ENCODE measurements at places on chromosomes 16 and 17.

DNA sequence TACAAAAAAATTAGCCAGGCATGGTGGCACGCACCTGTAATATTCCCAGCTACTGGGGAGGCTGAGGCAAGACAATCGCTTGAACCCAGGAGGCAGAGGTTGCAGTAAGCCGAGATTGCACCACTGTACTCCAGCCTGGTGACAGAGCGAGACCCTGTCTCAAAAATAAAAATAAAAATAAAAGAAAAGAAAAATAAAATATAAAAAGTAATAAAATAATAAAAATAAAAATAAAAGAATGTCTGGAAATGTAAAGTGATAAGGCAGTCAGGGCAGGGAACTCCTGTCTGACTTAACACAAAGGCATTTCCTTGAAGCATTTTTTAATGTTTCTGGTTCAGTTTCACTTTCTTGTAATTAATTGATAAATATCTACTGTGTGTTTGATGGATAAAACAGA lies 34.7 kb upstream of the DNAJA2 start:
- DNase-seq, result no peak

- no peak for DNase-seq
These were observed 193.1 kb upstream of the IRX6 start for GRCh38 chr16:55130911-55131310.

DNA sequence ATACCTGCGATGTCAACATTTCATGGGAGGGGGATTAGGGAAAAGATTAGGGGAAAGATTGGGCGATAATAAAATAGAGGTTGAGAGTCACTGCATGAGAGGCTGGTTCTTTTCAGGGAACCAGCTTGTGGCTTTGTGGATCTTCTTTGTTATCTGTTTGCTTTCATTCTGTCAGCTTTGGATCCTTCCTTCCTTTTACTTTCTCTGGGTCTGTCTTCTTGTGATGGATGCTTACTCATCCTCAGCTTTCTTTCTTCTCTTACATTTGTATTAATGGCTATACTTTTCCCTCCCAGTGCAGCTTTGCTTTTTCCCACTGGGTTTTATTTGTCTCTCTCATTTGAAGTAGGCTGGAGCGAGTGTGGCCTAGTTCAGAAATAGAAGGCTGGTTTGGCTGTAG lies 47.1 kb downstream of the RPTOR start:
- no peak for DNase-seq

DNA sequence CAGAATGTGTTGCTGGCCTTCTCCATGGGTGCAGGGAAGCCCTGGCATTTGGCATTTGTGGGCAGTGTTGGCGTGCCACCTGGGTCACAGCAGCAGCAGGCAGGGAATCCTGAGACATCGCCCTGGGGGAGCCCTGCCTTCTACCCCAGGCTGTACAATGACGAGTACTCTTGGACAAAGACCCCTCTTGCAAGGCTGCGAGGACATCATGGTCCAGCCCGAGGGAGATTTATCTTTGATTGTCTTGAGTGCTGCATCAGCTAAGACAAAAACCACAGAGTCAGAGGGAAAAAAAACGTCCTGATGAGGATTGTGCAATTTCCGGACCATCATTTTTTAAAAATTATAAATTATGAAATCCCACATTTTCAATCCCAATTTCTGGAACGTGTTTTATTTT lies 3.7 kb downstream of the CRISPLD2 start:
- DNase-seq, result no peak

DNA sequence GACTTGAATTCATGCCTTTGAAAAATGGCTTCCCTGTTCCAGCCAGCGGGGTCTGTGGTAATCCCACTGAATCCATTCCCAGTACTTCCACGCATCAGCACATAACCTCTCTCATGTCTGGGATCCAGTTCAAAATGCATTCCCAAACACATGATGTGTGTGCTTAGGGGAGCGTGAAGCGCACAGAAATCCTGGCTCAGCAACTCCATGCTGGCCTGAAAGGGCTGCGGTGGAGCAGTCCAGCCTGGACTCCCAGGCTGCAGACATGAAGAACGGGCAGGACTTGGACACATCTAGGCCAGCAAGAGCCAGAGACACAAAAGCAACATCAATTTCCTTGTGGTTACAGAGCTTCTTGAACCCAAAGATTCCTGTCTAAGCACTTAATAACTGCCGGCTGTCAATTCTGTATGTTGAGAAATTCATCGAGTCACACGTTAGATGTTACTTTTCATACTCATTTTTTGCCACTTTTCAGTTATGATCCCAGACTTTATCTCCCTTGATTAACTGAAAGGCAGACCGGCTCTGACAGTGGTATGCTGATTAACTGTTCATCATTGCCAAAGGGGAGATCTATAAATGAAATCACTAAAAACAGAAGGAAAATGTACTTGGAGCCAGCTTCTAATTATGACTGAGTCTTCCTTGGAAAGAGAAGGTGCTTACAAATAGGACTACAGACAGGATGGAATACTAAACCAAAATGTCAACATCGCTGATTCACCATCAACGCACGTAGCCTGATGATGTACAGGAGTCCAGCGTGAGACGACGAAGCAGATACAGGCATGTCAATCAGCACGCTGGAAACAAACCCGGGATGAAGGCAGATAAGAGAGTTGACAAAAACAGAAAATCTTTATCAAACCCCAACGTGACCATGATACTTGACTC lies 23.0 kb downstream of the NSMCE1 start:
- no peak for DNase-seq

GRCh38 chr17:17151055-17151454 lies 55.1 kb downstream of the PLD6 start:
- no peak for DNase-seq

GRCh38 chr16:84985079-84986065 lies 26.0 kb downstream of the ZDHHC7 start:
- DNase-seq, result no peak

GRCh38 chr17:50863221-50863843 lies 2.8 kb downstream of the TOB1 start:
- DNase-seq, result no peak

GRCh38 chr17:50833510-50834428 lies 1.6 kb upstream of the WFIKKN2 start:
- no peak for DNase-seq

DNA sequence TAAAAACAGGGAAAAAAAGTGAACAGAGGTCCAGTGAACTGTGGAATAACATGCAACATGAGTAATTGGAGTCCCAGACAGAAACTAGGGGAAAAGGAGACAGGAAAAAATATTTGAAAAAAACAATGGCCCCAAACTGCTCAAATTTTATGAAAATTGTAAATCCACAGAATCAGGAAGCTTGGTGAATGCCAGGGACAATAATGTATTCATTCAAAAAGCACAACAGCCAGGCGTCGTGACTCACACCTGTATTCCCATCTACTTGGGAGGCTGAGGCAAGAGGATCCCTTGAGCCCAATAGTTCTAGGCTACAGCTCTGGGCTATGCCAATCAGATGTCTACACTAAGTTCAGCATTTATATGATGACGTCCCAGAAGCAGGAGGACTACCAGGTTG lies 23.7 kb downstream of the NCOR1 start:
- no peak for DNase-seq

DNA sequence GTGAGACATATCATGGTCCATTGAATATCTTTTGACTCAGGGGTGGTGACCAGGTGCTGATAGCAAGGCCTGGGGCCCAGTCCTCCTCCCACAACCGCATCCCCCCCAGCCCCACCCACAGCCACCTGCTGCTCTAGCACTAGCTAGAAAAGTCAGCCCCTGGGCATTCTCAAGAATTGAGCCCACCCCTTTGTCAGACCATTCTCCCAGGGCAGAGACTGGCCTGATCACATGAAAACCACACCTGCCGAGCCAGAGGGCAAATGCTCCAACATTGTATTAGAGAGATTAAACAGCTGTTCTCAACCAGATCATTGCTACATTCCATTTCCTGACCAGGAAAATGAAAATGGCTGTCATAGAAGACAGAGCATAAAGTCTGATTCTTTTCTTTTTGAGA lies 62.4 kb downstream of the RAB11FIP4 start:
- no peak for DNase-seq

GRCh38 chr17:72634621-72635020 lies 457.9 kb downstream of the SLC39A11 start:
- no peak for DNase-seq

- no peak for DNase-seq
These were observed 14.2 kb downstream of the TRPV3 start for GRCh38 chr17:3543453-3543852.

- no peak for DNase-seq
These were observed 28.1 kb upstream of the ITGA2B start for GRCh38 chr17:44417553-44417952.

DNA sequence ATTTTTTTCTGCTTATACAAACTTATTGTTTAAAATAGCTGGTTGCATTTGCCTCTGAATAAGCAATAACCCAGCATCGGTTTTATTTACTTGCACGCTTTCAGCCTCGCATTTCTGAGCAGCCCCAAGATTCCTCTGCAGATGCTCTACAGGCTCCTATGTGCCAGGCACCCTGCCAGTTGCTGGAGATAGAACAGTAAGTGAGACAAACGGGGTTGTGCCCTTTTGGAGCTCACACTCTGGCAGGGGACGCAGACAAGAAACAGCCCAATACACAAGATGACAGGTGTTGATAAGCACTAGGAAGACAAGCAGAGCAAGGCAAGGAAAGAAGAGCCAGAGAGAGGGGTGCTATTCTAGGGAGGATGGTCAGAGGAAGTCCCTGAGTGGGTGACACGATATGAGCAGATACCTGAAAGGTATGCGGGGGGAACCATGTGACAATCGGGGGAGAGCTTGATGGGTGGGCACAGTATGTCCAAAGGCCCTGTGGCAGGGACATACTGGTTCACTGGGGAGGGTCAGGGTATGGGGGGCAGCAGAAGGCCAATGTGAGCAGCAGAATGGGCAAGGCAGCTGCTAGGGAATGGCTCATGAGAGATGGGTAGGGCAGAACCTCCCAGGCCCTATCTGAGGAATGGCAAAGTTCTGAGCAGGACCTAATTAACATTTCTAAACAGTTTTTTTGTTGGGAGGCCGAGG lies 18.7 kb upstream of the ADORA2B start:
- no peak for DNase-seq

DNA sequence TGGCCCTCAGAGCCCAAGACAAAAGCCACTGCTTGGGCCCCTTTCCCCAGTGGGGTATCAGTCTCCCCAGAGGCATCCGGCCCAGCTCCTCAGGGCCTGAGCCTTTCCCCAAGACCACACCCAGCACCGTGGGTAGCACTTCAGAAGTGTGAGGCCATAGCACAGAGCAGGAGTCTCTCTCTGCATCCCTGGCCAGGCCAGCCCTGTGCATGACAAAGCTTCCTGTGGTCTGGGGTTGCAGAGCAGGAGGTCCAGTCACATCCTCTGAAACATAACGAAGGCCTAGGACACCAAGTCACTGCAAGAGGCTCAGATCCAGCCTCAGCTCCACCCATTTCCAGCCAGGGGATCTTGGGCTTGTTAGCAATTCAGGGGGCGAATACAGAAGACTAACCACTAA lies 56.8 kb upstream of the ZNF423 start:
- no peak for DNase-seq

- DNase-seq, result no peak
These were observed 34.1 kb downstream of the EEF2K start for GRCh38 chr16:22240023-22240710.

DNA sequence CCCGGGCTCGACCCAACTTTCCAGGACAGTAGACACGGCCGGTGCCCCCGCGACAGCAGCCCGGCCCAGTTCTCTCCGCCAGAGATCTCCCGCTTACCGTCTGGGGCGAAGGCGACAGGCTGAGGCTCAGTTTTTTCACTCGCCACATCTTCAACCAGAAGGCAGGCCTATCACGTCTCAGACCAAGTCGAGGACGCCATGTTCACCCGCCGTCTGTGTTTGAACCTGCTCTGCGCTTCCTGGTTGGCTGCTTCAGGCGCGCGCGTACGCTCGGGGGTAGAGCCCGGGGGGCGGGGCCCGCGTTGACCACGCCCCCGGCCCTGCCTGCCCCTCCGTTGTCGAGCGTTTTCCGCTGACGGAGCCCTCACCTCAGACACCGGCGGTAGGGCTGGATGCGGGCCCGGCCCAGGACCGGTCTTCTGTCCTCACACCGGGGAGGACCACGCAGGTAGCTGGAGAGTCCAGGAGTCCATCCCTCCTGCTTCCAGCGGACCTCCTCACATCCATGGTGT lies at the start of gene SPAG5:
SPAG5 (minus strand) TSS at position 227 of the 512 bp plus-strand sequence; CDS start at position 148, 79 bp downstream.
- peak; percentile 41 for DNase-seq

- DNase-seq, result no peak
These were observed at the start of gene GSG1L for GRCh38 chr16:28063591-28064061. Gene GSG1L (minus strand): TSS chr16:28063714. CDS start chr16:28063424, 290 bp downstream.

DNA sequence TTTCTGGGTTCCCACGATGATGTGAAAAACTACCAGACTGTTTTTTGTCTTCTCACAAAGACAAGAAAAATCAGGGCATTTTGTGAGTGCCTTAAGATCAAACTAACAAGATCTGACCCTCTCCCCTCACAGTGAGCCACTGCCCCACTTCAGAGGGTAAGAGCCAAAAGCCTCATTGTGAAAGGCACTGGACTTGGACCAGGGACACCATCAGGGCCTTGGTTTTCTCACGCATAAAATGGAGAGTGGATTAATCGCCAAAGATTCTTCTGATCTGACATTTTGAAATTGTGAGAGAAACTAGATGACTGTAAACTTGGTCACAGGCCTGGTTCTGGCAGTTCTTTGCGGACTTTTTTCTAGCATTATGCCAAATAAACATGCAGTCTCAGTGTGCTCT lies 21.0 kb upstream of the ENDOV start:
- DNase-seq, result no peak

GRCh38 chr17:2253768-2254406 lies 49.7 kb downstream of the SMG6 start:
- DNase-seq, result no peak

GRCh38 chr16:79612207-79612606 lies 11.7 kb upstream of the MAF start:
- no peak for DNase-seq

DNA sequence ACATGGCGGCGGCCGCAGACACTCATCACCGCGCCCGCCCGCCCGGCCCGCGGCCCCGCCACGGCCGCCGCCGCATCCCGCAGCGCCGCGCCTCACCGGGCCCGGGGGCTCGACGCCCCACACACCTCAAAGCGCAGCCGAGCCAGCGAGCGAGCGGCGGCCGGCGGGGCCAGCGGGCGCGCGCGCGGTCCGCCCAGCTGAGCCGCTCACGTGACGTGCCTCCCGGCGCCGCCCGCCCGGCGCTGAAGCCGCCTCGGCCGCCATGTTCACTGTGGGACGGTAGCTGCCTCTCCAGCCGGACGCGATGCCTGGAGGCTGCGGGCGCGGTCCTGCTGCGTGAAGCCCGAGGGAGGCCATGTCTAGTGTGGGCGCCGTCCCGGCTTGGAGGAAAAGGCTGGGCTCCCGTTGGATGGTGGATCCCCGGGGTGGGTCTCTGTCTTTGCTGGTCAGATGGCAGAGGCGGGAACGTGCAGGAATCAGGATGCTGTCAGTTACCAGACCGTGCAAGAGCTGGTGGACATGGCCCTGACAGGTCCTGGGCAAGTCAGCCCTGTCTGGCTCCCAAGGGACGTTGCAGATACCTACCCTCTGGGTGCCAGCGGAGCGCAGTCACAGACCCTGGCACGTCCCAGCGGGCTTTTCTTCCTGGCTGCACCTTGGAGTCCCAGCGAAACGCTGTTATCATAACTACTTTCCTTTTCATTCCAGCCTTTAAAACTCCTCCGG lies at the start of gene USP31:
USP31 (minus strand) TSS at position 186 of the 726 bp plus-strand sequence; CDS start at position 4, 182 bp downstream.
- peak; percentile 81 for DNase-seq

- DNase-seq, result no peak
These were observed 121.9 kb upstream of the PLCG2 start for GRCh38 chr16:81657224-81657623.

- DNase-seq, result no peak
These were observed 68.3 kb upstream of the ALOX12 start for GRCh38 chr17:6927290-6928126.

GRCh38 chr17:62627219-62627903 lies at the start of gene MRC2:
Gene MRC2 (plus strand): TSS chr17:62627670. CDS start chr17:62627803, 133 bp downstream.
- no peak for DNase-seq

GRCh38 chr17:52147431-52147830 lies 11.1 kb downstream of the CA10 start:
- no peak for DNase-seq

- no peak for DNase-seq
These were observed 11.7 kb upstream of the SLC38A8 start for GRCh38 chr16:84054271-84054670.
